ENCODE measurements at places on chromosomes 6 and 20.

- no peak for DNase-seq
Observed at GRCh38 chr6:16898640-16899396, 137.6 kb upstream of the ATXN1 start.

DNA sequence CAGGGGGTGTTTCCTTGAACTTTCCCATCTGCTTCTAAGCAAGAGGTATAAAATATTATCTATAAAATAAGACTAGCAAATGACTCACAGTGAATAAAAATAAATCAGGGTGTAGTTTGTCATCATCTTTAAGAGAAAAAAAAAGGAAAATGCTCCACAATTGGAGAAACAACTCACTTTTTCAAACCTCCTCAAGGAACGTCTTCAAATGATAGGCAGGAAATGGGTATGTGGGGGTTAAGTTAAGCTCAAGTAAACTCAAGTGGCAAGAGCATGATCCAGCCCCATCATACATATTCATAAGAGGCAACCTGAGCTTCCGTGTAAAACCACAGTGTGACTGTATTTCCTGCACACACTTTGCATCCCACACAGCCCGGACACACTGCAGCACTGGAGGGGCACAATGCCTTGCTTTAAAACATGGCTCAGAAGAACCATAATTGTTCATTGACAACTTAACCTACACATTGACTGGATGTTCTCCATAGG, 58.5 kb upstream of the CEP85L start:
- no peak for DNase-seq

DNA sequence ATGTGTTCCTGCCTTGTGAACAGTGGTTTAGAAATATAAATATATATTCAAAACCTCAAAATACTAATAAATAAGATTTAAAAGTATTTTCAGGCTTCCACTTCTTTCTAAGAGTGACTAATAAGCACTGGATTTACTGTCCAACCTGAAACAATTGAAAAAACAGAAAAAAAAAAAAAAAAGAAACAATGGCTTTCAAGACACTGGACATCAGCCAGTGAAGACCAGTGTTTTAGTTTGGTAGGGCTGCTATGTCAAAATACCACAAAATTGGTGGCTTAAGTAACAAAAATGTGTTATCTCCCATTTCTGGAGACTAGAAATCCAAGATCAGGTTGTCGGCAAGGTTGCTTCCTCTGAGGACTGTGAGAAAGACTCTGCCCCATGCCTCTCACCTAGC, 101.4 kb upstream of the PDE7B start:
- DNase-seq = no peak

DNA sequence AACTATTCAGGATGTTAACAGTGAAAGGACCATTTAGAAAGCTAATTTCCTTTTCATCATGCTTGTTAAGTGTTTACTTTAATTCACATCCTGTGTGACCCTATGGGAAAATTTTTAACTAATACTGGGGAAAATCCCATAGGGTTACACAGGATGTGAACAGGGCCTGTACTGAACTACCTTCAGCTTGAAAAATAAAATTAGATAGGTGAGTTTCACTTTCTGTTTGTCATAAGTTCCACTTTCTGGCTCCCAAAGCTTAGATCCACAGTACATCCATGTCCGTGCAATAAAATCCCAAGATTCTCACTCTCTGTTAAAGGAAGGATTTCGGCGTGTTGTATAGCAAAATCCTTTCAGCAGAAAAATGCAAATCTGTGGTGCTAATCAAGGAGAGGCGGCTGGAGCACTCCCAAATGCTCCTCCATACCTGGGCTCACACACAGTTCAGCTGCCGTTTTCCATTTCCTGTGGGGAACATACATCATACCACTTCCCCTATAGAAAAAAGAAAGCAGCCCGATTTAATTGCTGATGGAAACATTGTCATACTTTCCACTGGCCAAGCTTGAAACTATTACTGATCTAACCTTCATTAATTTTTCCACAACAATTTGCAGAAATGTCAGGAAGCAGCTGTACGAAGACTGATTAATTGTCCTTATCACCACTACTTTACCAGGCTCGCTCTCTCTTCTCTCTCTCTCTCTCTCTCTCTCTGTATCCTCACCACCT, 125.2 kb downstream of the HIVEP2 start:
- DNase-seq = no peak

- no peak for DNase-seq
Observed at GRCh38 chr6:168328086-168328485, 8.5 kb upstream of the DACT2 start.

- no peak for DNase-seq
Observed at GRCh38 chr6:39327507-39327906, 5.0 kb upstream of the KCNK16 start.

DNA sequence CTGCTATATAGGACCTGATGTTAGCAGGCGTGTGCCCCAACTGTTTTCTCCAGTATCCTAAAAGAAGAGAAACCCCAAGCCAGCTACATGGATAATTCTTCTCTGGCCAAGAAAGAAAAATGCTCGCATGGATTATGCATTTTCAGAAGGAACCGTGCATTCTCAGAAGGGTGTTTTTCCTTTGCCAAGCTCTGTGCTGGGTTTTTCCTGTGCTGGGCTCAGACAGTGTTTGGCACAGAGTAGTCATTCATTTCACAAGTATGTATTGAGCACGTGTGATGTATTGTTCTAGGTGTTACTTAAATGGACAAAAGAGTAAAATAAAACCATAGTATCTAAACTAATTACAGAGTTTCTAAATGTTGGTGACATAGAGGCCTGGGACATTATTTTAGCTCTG, 62.7 kb upstream of the ZNF133 start:
- no peak for DNase-seq

DNA sequence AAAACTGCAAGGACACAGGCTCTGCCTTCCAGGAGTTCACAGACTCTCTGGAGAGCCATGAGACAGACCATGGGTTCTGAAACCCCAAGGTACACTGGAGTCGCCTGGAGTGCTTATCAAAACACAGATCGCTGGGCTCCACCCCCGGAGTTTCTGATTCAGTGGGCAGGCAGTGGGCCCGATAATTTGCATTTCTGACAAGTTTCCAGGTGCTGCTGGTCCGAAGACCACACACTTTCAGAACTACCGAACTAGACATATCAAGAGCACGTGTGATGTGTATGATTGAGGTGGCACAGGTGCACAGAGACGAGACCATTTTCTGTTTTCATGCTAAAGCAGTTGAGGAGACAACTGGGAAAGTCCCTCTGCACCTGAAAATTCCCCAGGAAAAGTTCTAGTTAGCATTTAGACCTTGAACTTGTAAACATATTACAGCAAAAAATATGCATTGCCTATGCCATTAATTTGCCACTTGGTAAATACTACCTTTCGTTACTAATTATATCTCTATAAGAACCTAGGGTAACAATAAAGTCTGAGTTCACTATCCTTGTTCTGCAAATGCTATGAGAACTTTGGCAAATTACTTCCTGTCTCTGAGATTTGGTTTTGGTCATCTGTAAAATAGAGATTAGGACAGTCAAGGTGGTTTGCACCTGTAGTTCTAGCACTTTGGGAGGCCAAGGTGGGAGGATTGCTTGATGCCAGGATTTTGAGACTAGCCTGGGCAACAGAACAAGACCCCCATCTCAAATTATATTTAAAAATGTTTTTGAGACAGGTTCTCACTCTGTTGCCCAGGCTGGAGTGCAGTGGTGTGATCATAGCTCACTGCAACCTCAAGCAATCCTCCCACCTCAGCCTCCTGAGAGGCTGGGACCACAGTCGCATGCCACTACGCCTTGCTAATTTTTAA, 14.3 kb upstream of the PIM1 start:
- DNase-seq = no peak

DNA sequence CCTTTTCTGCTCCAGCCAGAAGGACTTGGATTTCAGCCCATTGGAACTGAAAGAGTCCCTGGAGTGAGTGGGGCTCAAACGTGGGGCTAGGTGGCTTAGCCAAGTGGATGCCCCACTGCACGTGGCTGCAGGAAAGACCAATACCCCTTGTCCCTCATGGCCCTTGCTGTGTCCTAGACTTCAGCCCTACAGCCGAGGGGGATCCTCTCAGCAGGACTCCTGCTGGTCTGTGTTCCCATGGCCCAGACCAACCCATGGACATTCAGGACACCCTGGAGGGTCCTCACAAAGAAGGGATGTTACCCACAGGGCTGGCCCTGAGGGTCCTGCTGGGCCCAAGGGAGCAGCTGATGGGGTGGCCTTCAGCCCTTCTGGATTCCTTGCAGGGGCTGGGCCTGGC, 30.0 kb upstream of the PHACTR3 start:
- no peak for DNase-seq

DNA sequence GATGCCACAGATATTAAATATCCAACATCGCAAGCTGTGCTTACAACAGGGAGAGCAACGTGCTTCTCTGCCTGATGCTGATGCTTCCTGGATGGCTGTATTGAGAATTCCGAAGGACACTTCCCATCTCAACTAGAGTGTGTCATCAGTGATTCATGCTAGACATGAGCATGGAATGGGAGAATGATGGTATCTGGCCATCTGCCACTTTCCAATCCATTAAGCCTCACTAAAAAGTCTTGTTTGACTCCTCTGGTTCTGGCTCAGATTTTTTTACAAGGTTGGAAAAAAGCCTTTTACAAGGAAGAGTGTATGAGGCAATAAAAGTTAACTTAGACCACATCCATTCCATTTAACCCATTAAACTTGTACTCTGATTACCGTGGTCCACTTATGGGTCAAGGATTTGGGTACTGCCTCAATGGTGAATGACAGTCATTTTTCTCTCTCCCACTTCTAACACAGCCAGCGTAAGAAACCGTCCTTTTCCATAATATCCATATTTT, 265.3 kb downstream of the UST start:
- DNase-seq = no peak

- DNase-seq = no peak
Observed at GRCh38 chr6:158058171-158058651, 76.5 kb downstream of the SYNJ2 start.

- DNase-seq = no peak
Observed at GRCh38 chr6:41697861-41698781, 37.3 kb downstream of the TFEB start.

GRCh38 chr6:151180330-151181048, 59.3 kb upstream of the AKAP12 start:
- DNase-seq = no peak

- no peak for DNase-seq
Observed at GRCh38 chr6:788058-788457, 95.1 kb upstream of the EXOC2 start.

DNA sequence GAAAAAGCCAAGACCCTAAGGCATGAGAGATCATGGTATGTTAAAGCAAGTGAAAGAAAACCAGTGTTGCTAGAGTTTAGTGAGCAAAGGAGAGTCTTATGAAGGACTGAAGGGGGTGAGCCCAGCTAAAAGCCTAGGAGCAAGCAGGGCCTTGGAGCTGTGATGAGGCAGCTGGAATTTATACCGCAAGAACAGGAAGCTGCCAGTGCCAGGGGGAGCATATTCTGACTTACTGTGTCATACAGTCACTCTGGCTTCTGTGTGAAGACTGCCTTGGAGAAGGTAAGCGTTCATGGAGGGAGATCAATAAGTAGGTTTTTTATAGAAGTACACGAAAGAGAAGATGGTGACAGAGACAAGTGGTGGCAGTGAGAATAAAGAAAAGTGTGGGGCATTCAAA, 308.9 kb upstream of the THEMIS start:
- no peak for DNase-seq

- DNase-seq = no peak
Observed at GRCh38 chr6:14731611-14732010, 514.3 kb upstream of the JARID2 start.

DNA sequence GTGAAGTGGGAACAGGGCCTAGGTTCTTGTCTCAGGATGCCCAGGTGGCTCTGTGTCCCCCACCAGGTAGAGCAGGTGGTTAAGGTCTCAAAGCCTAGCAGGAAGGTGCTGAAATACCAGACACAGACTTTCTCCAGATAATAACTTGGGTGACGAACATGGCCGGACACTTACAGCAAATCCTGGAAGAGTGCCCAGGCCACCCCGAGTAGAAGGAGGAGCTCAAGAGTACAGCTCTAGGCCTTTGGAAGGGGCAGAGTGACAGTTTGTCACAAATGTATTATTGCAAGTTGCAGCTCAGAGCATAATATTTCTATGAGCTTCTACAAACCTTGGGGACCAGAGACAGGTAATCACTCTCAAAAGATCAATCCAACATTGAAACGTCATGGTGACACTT, 251.6 kb upstream of the SOX4 start:
- DNase-seq = no peak

DNA sequence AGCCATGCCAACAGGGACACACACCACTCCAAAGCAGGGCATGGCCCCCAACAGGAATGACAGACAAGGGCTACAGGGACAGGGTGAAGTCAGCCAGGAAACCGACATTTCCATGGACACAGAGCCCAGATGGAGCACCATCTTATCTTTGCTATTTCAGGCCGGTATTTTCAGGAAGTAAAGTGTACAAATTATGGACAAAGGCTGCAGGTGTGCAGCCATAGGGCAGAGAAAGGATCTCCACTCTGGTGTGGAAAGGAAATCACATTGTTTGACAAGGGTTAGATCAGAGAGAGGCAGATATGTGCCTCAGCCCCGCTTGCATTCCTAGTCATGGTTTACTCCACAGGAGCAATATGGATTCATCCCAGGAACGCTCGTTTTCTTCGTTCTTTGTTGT, 81.7 kb upstream of the SLC22A23 start:
- DNase-seq = no peak

DNA sequence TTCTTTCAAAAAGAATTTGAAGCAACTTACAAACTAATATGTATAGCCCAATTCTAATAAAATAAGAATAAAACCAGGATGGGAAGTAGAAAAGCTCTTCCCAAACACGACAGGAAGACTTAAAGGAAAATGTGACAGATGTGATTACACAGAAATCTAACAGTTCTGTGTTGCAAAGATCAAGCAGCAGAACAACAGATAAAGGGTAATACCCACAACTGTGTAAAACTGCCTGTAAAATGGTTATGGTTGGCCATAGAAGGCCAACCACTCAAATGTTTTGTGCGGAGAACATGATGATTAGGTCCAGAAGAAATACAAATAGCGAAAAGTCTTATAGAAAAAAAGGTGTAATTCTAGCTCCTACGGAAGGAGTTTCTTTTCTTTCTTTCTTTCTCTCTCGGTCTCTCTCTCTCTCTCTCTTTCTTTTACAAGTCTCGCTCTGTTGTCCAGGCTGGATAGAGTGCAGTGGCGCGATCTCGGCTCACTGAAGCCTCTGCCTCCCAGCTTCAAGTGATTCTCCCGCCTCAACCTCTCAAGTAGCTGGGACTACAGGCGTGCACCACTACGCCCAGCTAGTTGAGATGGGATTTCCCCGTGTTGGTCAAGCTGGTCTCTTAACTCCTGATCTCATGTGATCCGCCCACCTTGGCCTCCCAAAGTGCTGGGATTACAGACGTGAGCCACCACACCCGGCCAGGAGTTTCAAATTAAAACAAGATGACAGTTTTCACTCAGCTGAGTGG, 128.5 kb downstream of the QRSL1 start:
- no peak for DNase-seq

DNA sequence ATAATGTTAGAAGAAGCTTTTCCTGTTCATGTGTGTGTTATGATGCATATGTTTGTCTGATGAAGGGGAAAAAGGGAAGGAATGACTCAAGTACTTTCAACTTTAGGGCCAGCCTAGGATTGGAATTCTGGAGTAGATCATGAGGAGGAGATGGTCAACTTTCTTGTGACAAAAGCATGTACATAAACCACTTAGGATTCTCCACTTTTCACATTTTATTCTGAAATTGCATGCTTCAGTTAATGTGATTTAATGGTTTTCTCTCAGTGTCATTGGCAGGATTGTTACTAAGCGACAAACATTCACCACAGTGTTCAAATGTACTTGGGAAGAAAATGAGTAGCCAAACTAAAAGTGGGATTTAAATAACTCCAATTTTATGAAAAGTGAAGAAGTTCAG, 80.1 kb downstream of the UTRN start:
- no peak for DNase-seq

Data from NCI-H1048 (cell line).